Fibroblast of skin of scalp (primary cell): ENCODE measurements at places on chromosomes 6 and 20.
A peak's percentile ranks its signal among the peaks of the same experiment; 100 is the strongest.

GRCh38 chr6:1892716-1893115 lies 283.0 kb downstream of the FOXC1 start:
- no peak for DNase-seq

DNA sequence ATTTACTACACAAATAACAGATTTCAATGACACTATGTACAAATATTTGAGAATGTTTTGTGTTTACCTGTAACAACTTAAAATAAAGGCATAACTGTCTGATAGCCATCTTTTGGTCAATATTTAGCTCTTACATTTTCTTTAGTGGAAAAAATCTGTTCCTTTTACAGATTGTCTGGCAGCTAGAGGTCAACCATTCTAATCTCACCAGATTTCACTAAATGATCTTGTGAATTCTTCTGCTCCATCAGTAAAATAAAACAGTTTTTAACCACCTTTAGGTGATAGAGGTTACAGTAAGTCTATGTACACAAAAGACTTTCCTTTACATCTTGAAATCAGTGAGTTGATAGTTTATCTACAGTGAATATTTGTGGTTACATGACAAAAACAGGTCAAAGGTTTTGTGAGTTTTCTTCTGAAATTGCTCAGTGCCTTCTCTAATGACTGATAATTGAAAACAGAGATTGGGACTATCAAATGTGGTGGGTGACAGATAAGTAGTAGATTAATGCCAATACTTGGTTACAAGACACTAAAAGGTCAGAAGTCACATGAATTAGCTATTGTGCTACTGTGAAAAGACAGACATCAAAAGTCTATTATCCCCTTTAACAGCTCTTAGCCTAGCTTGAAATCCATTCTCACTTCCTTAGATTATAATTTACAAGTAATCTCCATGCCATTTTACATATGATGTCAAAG lies 47.4 kb downstream of the BMP5 start:
- no peak for DNase-seq

GRCh38 chr20:11216451-11217314 lies 542.9 kb upstream of the JAG1 start:
- DNase-seq: peak; percentile 94

DNA sequence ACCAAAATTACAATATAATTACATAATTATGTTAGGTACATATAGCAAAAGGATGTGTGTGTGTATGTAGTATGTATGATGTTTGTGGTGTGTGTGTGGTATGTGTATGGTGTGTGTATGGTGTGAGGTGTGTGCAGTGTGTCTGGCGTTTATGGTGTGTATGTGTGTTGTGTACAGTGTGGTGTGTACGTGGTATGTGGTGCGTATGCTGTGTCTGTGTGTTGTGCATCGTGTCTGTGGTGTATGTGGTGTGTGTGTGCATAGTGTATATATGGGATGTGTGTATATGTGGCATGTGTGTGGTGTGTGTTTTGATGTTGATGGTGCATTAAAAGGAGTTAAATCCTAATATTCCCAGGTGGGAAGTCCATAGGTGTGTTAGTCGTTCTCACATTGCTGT lies 62.8 kb downstream of the PLG start:
- DNase-seq: no peak

- DNase-seq: peak; percentile 86
These were observed 5.3 kb upstream of the HSPA1B start for GRCh38 chr6:31822036-31822821.

- no peak for DNase-seq
These were observed 10.2 kb downstream of the PLCB4 start for GRCh38 chr20:9078826-9079731.

DNA sequence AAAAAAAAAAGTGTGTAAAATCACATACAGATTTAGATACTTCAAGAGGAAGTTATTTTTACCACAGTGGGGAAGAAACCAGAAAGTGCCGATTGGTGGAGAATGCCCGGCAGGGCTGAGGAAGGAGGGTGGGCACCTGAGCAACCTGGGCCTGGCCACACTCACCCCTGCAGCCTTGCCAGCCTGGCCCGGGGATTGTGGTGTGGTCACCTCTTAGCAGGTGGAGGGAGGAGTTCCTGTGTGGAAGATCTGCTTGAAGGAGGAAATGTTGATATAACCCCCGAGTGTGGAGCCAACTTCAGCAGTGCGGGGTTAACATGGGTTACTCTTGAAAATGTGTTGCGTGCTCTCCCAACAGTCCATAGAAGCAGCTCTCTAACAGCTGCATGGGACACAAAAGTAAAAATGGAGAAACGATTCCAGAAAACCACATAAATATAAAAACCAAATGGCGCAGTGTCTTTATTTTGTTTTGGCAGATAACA lies 14.7 kb downstream of the UST start:
- no peak for DNase-seq

DNA sequence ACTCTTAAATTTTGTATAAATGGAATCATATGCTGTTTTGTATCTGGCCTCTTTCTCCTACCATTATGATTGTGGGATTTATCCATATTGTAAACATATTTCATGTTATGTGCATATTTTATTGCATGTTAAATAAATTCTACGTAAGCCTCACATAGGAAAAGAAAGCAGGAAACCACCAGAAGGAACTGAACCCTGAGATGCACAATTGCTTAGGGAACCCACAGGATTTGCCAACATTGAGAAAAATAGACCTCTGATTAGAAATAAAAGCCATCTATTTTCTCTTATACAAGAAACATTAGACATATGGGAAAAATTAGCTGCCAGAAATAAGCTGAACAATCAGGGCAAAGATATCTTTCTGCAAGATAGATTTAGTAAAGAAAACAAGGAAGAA lies 111.2 kb upstream of the CARMIL1 start:
- DNase-seq: no peak

DNA sequence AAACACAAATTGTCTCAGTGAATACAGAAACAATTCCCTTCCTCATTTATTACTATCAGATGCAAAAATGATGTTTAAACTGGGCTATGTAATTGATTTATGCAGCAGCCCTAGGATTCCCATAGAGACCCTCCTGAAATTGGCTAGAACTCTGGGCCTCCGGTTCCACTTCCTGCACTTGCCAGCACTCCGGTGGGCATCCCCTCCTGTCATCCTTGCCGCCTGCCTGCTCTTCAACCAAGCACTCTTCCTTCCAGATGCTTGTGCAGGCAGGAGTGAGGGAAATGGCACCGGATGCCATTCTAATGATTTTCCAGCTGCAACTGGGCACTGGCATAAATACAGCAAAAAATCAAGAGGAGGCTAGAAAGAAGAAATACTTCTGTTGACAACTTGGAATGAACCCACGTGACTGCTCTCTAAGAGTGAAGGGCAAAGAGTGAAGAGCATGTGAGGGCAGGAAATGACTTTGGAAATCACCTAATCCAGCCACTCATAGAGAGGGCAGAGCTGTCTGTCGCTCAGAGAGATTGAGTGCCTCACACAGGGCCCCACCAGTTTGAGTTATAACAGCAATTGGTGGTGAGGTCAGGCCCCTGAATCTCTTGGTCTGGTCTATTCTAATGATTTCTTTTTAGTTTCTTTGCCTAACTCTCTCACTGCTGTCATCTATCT lies 3.7 kb upstream of the NEDD9 start:
- DNase-seq: peak; percentile 46

DNA sequence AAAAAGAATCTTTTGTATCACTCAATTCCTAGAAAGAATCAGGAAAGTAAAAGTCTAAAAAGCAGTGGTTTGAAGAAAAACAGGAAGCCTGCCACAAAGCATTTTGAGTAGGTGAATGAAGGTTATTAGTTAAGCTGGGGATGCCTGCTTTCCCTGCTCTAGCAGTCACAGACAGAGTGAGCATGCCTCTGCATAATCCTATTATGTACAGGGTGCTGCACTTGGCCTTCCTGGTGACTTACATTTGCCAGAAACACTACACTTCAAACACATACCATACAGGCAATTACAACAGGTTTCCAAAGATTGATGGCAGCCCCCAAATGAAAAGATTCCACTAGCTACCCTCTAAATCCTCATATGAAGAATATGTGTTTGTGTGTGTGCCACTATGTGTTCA lies 130.8 kb downstream of the TPBG start:
- DNase-seq: no peak

GRCh38 chr6:26554447-26554696 lies 16.2 kb downstream of the HMGN4 start:
- no peak for DNase-seq
